Activated naive CD4-positive, alpha-beta T cell (primary cell): ENCODE measurements at places on chromosomes 2 and 18.

- DNase-seq, result no peak
Measured at GRCh38 chr2:39607538-39608262, 58.0 kb upstream of the TMEM178A start.

GRCh38 chr2:212665948-212666347, 127.3 kb upstream of the ERBB4 start:
- DNase-seq, result no peak

DNA sequence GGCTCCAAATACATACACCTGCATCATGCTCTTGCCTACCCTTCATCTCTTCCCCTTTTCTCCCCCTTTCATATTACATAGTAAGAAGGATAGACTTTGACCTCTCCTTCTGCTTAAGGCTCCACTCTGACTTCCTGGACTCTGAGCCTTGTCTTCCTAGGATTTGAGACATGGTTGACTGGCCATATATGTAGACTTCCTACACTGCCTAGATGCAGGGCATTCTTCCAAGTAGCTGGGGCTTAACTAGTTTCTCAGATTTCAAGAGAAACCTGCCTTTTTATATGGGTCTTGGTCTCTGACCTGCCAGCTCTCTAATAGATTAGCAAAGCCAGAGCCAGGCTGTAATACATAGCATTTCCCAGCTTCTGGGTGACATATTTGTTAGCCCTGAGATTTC, 35.4 kb upstream of the CYP26B1 start:
- no peak for DNase-seq

GRCh38 chr2:238141541-238142318, 3.3 kb downstream of the KLHL30 start:
- DNase-seq, result no peak

GRCh38 chr2:85719609-85720240, 25.6 kb downstream of the GNLY start:
- no peak for DNase-seq
